ENCODE measurements at places on chromosomes 7 and 10.

DNA sequence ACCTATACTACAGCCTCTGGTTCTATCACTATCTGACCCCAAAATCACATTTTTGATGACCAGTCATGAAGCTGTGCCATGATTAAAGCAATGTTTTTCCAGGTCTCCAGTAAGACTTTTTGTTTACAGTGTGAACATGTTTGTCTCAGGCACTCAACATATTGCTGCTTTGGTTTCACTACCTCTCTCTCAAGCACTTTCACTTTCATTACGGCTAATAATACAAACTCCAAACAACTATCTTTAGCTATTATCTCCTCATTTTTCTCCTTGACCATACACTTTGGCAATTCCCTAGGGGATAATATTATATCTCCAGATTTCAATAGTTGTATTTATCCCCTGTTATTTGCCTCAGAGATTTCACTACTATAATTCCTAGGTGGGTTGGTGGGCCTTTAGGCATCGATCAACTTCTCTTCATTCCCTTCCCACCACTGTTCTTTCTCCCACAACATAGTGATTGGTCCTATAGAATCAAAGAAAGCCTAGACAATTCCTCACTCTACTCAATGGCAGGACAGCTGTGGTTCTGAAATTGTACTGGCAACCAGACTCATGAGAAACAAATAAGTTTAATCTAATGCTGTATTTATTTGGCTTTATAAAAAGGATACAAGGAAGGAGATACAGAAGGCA lies 261.4 kb upstream of the ZWINT start:
- DNase-seq = no peak

- peak; percentile 49 for DNase-seq
Observed at GRCh38 chr7:80136261-80137055, 1.8 kb downstream of the GNAI1 start.

DNA sequence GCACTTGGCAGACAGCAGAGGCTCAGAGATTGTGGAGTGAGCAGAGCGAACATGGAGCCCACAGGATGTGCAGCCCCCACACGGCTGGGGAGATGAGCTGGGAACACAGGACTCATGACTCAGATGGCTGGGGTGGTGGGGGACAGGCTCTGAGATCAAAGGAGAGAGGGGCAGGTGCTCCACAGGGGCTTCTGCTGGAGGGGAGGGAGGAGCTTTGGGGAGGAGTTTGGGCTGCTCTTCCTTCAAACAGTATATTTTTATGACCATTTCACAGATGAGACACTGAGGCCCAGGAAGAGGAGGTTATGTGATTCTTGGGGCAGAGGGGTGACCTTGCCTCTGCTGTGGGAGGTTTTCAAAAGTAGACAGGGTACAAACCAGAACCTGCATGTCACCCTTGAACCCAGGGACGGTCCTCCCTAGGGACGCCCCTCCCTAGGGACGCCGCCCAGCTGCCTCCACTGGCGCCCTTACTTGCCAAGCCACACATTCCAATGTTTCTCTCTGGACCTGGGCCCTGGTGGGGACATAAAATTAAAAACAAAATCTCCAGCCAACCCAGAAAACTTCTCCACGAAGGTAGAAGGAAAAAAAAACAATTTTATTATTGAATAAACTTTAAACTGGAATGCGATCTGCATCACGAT lies 981 bp upstream of the CRYGN start:
- no peak for DNase-seq

- no peak for DNase-seq
Observed at GRCh38 chr7:489876-490275, 29.8 kb downstream of the PDGFA start.

DNA sequence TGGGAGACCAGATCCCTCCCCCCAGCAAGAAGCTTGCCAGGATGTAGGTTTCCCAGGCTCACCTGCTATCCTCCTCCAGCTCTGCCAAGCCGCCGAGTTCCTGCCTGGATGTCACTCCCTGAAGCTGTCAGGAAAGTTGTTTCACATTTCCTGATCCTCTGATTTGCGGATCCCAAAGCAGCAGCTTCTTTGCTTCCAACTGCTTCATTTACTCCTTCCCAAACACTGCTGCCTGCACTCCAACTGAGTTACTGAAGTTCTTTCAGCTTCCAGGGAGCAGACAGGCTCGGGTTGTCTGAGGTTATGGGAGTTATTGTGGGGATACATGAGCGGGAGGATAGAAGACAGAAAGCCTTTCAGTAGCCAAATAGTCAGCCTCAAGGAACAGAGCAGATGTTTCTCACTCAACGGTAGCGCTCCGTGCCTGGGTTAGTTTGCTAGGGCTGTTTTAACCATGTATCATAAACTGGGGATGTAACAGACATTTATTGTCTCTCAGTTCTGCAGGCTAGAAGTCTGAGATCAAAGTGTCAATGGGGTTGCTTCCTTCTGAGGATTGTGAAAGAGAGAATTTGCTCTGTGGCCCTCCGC lies 516.0 kb downstream of the REEP3 start:
- no peak for DNase-seq

GRCh38 chr10:77284797-77285196 lies 352.8 kb downstream of the KCNMA1 start:
- DNase-seq = no peak

GRCh38 chr10:112374724-112375541 lies 1.0 kb downstream of the ACSL5 start:
- DNase-seq = no peak

GRCh38 chr7:43568529-43568928 lies 14.4 kb upstream of the STK17A start:
- DNase-seq = peak; percentile 40

DNA sequence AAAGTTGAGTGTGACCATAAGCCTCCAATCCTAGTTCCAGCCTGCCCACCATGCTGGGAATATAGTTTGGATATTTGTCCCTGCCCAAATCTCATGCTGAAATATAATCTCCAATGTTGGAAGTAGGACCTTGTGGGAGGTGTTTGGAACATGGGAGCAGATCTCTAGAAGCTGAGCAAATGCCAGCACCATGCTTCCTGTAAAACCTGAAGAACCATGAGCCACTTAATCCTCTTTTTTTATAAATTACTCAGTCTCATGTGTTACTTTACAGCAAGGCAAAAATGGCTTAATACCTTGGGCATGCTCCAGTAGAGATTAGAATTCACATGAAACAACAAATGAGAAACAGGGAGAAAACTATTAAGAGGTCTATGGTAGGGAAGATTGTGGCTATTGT lies 27.2 kb downstream of the STEAP1 start:
- peak; percentile 33 for DNase-seq

DNA sequence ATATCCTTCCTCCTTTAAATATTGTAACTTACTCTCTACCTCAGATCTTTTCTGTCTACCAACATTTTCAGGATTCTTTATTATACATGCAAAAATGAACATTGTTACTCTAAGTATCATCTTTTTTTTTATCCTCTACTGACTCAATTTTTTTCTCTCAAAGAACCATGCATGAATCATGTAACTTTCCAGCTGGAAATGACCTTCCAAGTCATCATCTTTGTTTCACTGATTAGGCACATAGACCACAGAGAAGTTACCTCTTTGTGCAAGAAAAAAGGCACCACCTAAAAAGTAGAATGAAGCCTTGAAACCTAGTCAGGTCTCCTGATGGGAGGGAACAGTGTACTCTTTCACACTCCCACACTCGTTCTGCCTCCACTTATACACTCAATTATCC lies 234.9 kb downstream of the HGF start:
- peak; percentile 25 for DNase-seq

DNA sequence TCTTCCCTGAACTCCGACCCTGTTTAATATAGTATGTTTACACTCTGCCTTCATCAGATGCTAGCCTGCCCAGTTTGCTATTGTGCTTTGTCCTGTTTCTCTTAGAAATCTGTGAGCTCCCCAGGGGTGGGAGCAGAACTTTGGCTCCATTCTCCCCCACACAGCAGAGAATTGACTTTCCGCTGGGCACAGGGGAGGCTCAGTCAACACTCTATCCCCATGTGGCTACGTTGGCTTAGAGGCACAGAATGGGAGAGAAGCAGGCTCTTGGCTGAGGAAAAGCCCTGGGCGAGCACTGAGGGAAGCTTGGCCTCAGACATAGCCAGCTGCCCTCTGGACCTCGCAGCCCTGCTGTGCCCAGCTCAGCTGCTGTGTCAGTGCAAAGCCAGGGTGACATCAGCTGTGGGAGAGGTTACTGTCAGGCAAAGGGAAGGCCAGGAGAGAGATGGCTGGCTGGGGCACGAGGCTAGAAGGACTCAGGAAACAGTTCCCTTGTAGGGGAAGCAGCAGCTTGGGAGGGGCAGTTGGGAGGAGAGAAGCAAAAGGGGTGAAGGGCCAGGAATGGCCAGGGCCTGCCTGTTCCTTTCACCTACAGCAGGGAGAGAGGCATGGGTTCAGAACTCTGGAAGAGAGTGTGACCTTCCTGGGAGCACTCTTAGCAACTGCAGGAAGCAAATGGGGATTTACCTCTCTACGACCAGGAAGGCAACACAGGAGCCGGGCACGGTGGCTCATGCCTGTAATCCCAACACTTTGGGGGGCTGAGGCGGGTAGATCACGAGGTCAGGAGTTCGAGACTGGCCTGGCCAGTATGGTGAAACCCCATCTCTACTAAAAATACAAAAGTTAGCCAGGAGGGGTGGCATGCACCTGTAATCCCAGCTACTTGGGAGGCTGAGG lies 5.8 kb upstream of the SCD start:
- DNase-seq = peak; percentile 44

- DNase-seq = peak; percentile 41
Observed at GRCh38 chr10:22479419-22479818, 134.1 kb downstream of the SPAG6 start.

- no peak for DNase-seq
Observed at GRCh38 chr7:6482743-6483119, 35.0 kb upstream of the DAGLB start.

GRCh38 chr10:80283119-80283518 lies 6.3 kb downstream of the MAT1A start:
- no peak for DNase-seq

DNA sequence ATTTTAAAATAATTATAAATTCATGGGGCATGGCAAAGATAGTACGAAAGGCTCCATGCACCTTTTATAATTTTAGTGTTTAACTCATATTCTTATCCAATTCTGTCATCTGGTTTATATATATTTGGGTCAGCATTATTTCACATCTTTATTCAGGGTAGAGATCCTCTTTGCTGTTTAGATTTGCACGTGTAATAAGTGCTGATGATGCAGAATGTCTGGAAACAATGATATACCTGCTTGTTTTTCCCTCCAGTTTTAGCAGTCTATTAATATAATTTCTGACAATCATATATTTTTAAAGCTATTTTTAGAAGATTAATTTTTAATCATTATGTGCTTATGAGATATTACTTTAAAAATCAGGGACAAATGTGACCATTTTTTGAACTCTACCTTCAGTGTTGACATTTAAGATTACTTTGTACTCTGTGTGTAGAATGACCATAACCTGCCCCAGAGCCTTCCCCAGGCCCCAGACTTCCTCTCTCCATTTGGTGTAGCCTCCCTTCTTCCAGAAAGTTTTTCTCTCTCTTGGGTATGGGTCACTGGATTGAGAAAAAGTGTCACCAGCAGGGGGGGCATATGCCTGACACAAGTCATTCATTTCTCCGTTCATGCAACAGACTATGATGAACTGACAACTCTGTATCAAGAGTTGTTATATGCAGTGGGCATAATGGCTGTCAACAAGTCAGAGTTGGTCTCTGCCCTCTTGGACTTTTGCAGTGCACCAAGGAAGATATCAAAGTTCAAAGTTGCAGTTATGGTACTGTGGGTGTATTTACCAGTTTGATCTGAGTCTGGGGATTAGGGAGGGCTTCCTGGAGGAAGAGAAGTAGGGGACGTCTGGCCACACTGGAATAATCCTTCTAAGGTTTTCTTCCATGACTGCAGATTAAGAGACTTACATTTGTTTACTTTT lies 192.6 kb upstream of the CCDC6 start:
- DNase-seq = no peak

Data from fibroblast of the aortic adventitia (primary cell).